ENCODE measurements at places on chromosomes 16 and 17.

DNA sequence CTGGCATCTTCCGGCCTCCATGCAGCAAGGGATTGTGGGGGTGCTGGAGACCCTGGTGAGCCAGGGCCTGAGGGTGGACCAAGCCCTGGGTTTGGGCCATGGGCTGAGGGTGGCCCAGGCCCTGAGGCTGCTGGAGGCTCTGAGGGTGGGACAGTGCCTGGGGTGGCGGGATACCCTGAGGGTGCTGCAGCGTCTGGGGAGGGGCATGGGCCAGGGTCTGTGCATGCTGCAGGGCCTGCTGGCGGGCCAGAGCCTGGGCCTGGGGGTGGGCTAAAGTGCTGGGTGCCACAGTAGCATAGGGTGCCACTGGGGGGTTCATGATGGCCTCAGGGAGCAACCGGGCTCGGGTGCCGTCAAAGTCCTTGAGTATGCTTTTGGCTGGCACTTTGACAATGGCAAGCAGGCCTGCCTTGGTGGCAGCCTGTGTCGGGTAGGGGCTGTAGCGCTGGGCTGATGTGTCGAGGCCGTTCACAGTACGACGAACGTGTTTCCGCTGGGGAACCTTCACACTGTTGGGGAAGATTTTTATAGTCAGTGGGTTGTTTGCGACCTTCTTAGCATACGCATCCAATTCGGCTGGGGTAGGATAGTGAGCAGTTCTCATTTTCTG, 15.6 kb downstream of the TRAF4 start:
- no peak for DNase-seq

DNA sequence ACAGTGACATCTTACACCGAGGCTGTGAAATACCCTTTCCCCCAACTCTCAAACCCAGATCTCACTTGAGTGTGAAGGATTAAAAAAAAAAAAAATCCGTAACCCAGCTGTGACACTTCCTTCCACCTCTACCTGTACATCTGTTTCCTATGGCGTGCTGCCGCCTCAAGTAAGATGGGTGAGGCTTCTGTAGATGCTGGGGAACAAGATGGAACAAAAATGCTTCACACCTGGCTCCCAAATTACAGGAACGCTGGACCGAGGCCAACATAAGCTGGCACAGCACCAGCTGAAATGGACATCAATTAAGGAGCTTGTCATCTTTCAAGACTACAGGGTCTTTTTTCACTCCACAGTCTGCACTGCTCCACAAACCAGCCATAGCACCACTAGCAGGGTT, 95.9 kb downstream of the HIC1 start:
- no peak for DNase-seq

GRCh38 chr17:68310152-68310551, 18.9 kb downstream of the ARSG start:
- no peak for DNase-seq

- DNase-seq = no peak
Observed at GRCh38 chr17:55263569-55264277, 1.0 kb upstream of the HLF start.

- DNase-seq = no peak
Observed at GRCh38 chr16:67030221-67030962, 1.4 kb downstream of the CBFB start.

DNA sequence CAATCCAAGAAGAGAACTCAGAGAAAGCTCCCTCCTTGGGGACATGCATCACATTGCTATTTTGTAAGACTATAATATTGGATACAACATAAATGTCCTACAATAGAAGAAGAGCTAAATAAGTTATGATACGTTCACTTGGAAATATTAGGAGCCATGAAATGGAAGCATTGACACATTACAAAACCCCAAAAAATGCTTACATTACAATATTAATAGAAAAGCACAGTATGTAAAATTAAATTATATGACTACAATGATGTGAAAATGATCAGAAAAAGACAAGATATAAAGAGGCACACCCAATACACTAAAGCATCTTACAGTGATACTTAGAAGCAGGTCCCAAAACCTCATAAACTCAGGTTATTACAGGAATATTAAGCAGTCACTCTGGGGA, 694.1 kb downstream of the TOX3 start:
- DNase-seq = no peak

- DNase-seq = no peak
Observed at GRCh38 chr16:87207509-87207908, 109.7 kb downstream of the C16orf95 start.

DNA sequence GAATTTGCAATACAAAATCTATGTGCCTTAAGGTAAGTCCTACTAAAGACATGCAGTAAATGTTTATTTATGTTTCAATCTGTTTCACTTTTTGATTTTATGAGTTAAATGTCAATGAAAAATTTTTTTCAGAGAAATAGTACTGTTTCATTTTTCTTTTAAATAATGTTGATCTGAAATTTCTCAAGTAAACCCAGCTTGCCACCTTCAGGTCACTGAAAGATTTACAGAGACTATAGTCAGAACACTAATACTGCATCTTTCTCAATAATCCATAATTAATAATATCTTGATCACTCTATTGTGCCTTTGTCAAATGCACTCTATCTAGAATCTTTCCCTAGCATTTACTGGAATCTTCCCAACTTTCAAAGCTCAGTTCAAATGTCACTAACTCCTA, 6.5 kb upstream of the DHX40 start:
- DNase-seq = no peak

GRCh38 chr16:72036098-72036497, 18.2 kb upstream of the HP start:
- DNase-seq = no peak

Measured in vagina (tissue), 2 donors.